ENCODE measurements at places on chromosomes 11 and 22. TPM values are rescaled to one million over a fixed set of nuclear protein-coding genes. Genes with fewer than 3 reads are reported as not detected.

Gene OR2AG1
- not detected for total RNA-seq

Gene POU2AF2
- not detected for total RNA-seq

Gene OR6A2
- 0.41 TPM for total RNA-seq

Gene KDELR3
- total RNA-seq = 1.2 TPM

DNA sequence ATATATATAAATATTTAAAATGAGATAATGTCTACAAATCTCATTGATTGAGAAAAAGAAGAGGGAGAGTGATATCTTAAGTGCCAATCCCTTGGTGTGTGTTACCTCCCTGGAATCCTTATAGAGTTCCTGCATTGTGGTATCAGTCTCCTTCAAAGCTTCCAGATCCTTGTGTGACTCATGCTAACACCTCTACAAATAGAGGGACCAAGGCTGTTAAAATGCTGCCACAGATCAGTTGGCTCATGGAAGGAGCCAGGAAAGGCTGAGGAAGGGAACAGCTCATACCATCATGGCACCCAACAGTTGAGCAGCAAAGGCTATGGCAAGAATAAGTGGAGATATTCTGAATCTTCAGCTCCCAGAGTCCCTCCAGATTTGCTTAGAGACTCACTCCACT, 163.6 kb upstream of the ISX start:
- DNase-seq = no peak

DNA sequence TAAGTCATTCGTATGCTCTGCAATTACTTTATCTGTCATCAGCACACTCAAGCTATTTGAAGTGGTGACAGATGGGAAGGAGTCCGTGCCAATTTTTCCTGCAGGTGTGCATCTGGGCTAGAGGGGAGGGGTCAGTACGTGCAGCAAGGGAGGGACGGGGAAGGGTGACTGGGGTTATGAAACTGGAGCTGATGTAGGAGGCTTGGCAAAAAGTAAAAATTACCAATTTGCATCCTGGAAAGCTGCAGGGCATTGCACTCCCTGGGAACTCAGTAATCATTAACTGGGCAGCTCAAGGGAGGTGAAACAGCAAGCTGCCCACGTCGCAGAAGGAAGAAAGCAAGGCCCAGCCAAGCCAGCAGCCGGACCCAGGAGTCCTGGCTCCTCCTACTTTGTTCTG, 87.1 kb upstream of the TMEM45B start:
- no peak for DNase-seq

GRCh38 chr22:25890651-25891050, 148.7 kb downstream of the MYO18B start:
- no peak for DNase-seq

- DNase-seq = no peak
These were observed 65.2 kb downstream of the ALX4 start for GRCh38 chr11:44244639-44245310.

GRCh38 chr11:43984519-43985385, 42.3 kb downstream of the C11orf96 start:
- DNase-seq = no peak
